Smooth muscle cell of the umbilical artery (primary cell): ENCODE measurements at places on chromosomes 3 and 15. TPM values are rescaled to one million over a fixed set of nuclear protein-coding genes. Genes with fewer than 3 reads are reported as not detected.

The NKTR gene
- 60.9 and 76.0 TPM in 2 replicates for total RNA-seq

The DAPK2 gene
- total RNA-seq, result 0.51 TPM in 1 of 2 replicates, not detected in the other

The MORC1 gene
- total RNA-seq, result not detected in 2 replicates

The GOLGA6L9 gene
- 3.3 and 3.6 TPM in 2 replicates for total RNA-seq

The PRSS50 gene
- not detected in 2 replicates for total RNA-seq

The PTX3 gene
- 287 and 687 TPM in 2 replicates for total RNA-seq

The CPN2 gene
- not detected in 2 replicates for total RNA-seq

The IMPDH2 gene
- 181 and 209 TPM in 2 replicates for total RNA-seq

The TBC1D21 gene
- not detected in 2 replicates for total RNA-seq

The SLC22A14 gene
- 0.59 and 1.2 TPM in 2 replicates for total RNA-seq

The CSPG5 gene
- total RNA-seq, result 0.18 and 0.30 TPM in 2 replicates

The SLC22A13 gene
- total RNA-seq, result 1.5 and 1.6 TPM in 2 replicates

The P2RY12 gene
- not detected in 2 replicates for total RNA-seq

The DHFR2 gene
- 4.3 and 4.5 TPM in 2 replicates for total RNA-seq

The CLDN18 gene
- total RNA-seq, result not detected in 2 replicates

The SPCS1 gene
- 54.4 and 74.2 TPM in 2 replicates for total RNA-seq

The SOX14 gene
- not detected in 2 replicates for total RNA-seq

The GPR149 gene
- total RNA-seq, result not detected in 2 replicates

The VGLL3 gene
- 19.3 and 36.5 TPM in 2 replicates for total RNA-seq

The GOLGA6B gene
- not detected in 2 replicates for total RNA-seq

The SLC2A2 gene
- not detected in 2 replicates for total RNA-seq

The ALG1L2 gene
- 0.55 TPM in 1 of 2 replicates, not detected in the other for total RNA-seq
